ENCODE measurements at places on chromosomes 1 and 21.

DNA sequence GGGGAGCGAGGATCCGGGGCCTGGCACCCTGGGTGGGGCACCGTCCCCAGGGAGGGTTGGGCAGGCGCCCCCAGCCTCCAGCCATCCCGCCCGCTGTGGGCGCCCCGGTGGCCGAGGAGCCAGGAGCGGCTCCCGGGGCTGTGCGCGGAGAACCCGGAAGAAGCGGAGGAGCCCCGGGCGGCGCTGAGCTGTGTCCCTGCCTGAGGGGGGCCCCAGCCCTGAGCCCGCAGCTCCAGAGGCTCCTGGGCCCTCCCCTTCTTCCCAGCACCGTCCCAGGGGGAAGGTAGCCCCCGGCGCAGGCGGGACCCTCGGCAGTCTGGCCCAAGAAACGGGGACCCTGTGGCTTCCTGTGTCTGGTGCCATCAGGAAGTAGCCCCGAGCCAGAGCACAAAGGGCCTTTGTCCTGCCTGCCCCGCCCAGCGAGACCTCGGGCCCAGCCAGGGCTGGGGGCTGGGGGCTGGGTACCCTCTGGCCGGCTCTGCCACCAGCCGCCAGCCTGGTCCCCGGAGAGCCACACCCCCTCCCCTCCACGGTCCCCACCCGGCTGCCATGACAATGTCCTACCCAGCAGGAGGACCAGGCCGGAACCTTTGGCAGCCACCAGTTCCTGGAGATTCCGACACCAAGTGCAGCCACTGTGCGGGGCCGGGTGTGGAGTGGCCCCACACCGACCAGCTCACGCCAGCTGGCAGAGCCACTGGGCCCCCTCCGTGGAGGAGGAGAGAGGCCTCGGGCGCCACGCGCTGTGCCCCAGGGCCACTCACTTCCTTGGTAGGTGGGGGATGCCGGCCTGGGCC is 15.6 kb upstream of the TTLL10 start:
- H3K36me3 ChIP-seq, result no peaks in the 10 kb centered on the region
- no peaks in the 10 kb centered on the region for H3K27me3 ChIP-seq
- DNase-seq, result no peak
- no peaks in the 10 kb centered on the region for H3K4me1 ChIP-seq
- peak overlapping the region; percentile 65 for H3K4me3 ChIP-seq
- H3K27ac ChIP-seq, result peak overlapping the region; percentile 99

DNA sequence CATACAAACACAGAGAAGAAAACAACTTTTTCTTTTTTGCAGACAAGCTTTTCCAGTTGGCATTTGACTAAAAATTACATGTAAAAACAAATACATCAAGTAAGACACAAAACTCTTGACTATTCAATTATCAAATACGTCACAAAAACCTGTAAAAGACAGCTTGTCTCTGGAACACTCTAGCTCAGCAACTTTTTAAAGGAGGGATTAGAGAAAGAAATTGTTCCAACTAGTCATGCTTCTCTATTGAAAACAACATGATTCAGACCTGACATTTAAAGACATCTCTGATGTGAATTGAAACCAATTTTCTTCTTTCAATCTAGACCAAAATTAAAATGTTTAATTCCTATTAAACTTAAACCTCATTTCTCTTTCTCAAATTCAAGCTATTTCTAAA is 30.3 kb downstream of the SMYD3 start:
- H3K27me3 ChIP-seq, result no peaks in the 10 kb centered on the region
- H3K36me3 ChIP-seq, result no peaks in the 10 kb centered on the region
- no peak overlapping the region for H3K4me3 ChIP-seq
- no peak overlapping the region for H3K27ac ChIP-seq

DNA sequence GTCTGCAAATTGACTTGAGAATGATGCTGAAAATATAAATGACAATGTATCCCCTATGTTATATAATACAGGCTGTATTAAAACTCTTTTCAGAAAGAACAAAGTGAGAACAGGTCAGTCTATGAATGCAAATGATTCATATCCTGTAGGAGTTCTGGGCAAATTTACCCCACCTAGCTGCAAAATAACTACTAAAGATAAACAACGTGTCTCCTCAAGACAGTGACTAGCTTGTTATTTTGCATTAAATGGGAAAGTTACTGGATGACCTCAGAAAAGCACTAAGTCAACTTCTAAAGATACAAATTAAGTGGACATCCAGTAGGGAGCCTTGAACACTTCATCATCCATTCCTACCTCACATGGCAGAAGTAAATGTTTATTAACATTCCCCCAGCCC is 11.1 kb downstream of the RNF19B start:
- no peak overlapping the region for H3K27ac ChIP-seq
- no peaks in the 10 kb centered on the region for H3K27me3 ChIP-seq
- no peaks in the 10 kb centered on the region for H3K4me1 ChIP-seq
- no peak for DNase-seq

GRCh38 chr1:206937425-206937824 is 8.8 kb downstream of the PIGR start:
- no peak overlapping the region for H3K4me3 ChIP-seq
- H3K4me1 ChIP-seq, result no peaks in the 10 kb centered on the region
- DNase-seq, result no peak
- H3K27ac ChIP-seq, result no peak overlapping the region
- no peaks in the 10 kb centered on the region for H3K36me3 ChIP-seq

DNA sequence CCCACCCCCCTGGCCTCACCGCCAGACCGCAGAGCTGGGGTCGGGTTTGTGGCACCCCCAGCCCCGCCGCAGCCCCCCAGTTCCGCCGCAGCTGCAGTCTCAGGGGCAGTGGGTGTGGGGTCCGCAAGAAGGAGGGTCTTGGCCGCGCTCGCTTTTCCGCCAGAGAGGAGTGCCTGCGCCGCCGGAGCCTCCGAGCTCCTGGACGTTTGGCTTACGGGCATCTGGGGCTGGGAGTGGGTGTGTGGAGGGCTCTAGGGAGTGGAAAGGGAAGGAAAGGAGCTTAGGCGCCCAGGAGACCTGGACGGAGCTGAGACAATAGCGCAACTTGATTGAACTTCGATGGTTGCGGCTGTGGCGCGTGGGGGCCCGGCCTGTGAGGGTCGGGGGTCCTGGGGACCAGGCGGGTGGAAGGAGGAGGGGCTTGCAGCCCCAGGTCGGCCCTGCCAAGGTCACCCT is 88.8 kb upstream of the IPO9 start:
- H3K4me3 ChIP-seq, result peak overlapping the region; percentile 69
- no peaks in the 10 kb centered on the region for H3K27me3 ChIP-seq
- H3K36me3 ChIP-seq, result no peaks in the 10 kb centered on the region
- H3K27ac ChIP-seq, result peak overlapping the region; percentile 84
- peaks cover 2% of the 10 kb centered on the region for H3K4me1 ChIP-seq
- no peak for DNase-seq

GRCh38 chr1:26767714-26768113 is 20.0 kb upstream of the PIGV start:
- no peak for DNase-seq
- no peak overlapping the region for H3K4me3 ChIP-seq
- H3K27ac ChIP-seq, result peak overlapping the region; percentile 25
- no peaks in the 10 kb centered on the region for H3K27me3 ChIP-seq

- H3K4me3 ChIP-seq, result no peak overlapping the region
- H3K36me3 ChIP-seq, result no peaks in the 10 kb centered on the region
- no peak for DNase-seq
- H3K27me3 ChIP-seq, result no peaks in the 10 kb centered on the region
- H3K27ac ChIP-seq, result no peak overlapping the region
- peaks cover 5% of the 10 kb centered on the region for H3K4me1 ChIP-seq
Measured at GRCh38 chr1:1299686-1300351, 7.9 kb downstream of the ACAP3 start.

GRCh38 chr1:21855257-21856096 is 43.4 kb downstream of the LDLRAD2 start:
- H3K27me3 ChIP-seq, result no peaks in the 10 kb centered on the region
- peaks cover 4% of the 10 kb centered on the region for H3K36me3 ChIP-seq
- no peaks in the 10 kb centered on the region for H3K4me1 ChIP-seq

Measured in breast epithelium (tissue), 4 donors.